ENCODE measurements at places on chromosomes 4 and X.
A peak's percentile ranks its signal among the peaks of the same experiment; 100 is the strongest.

DNA sequence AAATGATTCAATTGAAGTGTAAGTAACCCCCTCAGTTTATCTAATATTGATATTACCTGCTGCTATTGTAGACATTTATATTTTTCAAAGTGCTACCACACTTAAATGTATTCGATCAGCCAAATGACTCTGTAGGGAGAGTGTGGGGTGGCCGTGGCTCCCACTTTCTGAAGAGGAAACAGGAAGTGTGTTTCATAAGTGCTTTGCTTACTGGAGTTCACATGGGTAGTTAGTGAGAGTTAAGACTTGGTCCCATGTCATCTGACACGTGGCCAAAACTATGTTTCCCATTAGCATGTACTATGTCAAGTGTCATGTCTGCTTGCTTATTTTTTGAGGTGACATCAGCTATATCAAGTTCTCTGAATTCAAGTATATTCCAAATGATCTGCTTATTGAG lies 308.1 kb upstream of the GATB start:
- DNase-seq, result no peak

DNA sequence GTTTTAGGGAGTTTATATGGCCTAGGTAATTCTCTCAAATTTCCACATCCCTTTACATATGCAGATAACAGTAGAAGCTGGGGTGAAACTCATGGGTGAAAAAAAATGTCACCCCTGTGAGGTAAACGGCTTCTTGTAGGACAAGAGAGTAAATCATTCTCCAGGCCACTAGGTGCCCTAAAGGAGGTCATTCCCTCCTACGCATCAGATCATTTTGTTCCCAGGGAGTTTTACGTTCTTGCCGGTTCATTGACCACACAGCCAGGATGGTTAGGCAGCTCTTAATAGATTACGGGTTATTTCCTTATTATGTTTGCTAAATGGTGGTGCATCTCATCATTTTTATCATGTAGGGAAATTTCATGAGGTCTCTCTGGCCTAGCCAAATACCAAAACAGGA lies 225.8 kb upstream of the NOCT start:
- no peak for DNase-seq

DNA sequence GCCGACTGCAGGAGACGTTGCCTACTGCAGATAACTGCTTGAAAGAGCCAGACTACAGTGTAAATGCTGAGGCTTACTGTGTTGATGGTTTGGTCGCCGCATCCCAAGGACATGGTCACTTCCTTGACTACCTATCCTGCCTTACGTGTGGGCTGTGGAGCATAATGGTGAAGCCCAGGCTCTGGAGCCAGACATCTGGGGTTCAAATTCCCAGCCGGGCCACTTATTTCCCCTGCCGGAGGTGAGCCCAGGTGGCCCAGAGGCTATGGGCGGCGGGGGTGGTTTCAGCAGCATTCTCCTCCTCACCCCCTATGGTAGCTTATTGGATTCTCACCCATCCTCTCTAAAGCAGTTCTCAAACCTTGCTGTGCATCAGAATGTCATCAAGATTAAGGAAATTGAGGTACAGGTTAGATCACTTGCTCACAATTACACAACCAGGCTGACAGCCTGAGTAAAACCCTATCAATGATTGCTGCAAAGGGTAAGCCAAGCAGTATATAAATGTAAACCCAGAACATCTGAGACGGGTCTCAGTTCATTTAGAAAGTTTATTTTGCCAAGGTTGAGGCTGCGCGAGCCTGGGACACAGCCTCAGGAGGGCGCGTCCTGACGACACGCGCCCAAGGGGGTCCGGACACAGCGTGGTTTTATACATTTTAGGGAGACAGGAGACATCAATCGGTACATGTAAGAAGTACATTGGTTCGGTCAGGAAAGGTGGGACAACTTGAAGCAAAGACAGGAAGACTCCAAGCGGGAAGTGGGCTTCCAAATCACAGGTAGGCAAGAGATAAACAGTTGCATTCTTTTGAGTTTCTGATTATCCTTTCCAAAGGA lies 48.5 kb downstream of the EVC start:
- no peak for DNase-seq

- peak; percentile 80 for DNase-seq
Observed at GRCh38 chrX:39975101-39975925, 122.4 kb downstream of the BCOR start.

GRCh38 chrX:41339148-41339547 lies 5.2 kb downstream of the DDX3X start:
- no peak for DNase-seq

GRCh38 chr4:127224556-127224955 lies 408.2 kb upstream of the INTU start:
- DNase-seq, result no peak

DNA sequence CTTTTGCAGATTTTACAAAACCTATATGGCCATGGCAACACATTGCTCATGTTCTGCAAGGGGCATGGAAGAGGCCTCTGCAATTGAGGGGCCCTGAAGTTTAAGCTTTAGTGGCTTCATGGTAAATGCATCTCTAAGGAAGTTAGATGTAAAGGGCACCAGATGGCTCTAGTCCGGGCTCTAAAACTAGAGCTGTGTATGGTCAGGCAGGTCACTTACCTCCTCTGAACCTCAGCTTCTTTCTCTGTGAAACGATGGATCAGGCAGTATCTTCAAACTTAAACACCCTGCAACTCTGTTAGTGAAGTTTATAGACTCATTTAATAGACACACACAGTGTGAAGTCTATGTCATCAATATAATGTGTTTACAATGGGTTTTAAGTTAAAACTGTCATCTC lies 10.0 kb downstream of the MAGEB17 start:
- no peak for DNase-seq

- DNase-seq, result no peak
Observed at GRCh38 chrX:77440330-77440729, 6.9 kb upstream of the FGF16 start.

DNA sequence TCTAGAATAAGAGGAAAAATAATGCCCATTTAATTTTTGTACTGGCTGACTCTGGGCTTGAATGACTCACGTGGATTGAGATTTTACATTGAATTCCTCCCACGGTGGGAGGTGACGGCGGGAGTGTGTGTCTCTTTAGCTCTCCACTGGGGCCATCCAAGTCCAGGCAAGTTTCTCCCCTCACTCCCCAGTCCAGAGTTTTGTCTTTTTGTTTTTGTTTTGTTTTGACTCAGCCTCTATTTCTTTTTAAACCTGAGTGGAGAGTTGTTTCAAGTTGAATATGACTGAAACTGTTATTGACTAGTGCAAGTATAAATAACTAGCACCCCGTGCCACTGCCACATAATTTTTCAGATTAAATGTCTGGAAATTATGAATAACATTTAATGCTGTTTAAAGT lies 13.6 kb downstream of the CHST7 start:
- DNase-seq, result no peak

DNA sequence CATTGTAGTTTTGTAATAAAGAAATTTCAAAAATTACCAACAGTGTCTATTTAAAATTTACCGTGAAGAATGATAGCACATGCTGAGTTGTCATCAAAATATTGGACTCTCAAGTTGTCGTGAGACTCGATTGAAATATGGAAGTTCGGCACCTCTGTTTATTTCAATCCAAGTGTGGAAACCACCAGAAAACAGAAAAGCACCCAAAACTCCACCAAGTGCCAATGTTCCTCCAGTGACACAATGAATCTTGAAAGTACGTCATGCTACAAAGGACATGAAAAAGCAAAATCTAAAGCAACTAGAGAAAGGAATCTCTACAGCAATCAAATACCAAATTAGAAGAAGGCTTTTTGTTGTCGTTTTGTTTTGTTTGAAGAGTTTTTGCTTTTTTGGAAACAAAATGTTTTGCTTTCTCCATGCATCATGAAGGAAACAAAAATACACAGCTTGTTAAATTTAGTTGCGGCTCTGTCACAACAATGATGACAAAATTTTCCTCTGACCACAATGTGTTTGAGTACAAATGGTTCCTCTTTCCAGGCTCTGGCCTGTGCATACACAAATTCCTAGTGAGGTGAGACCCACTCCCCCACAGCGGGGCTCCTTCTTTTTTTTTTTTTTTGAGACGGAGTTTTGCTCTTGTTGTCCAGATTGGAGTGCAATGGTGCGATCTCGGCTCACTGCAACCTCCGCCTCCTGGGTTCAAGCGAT lies 9.6 kb upstream of the IL13RA1 start:
- DNase-seq, result no peak

- no peak for DNase-seq
Observed at GRCh38 chrX:71615056-71615455, 3.3 kb downstream of the CXCR3 start.

GRCh38 chrX:41482154-41482850 lies 35.2 kb downstream of the NYX start:
- DNase-seq, result peak; percentile 81

GRCh38 chrX:145532176-145532780 lies 285.0 kb downstream of the SPANXN1 start:
- no peak for DNase-seq

DNA sequence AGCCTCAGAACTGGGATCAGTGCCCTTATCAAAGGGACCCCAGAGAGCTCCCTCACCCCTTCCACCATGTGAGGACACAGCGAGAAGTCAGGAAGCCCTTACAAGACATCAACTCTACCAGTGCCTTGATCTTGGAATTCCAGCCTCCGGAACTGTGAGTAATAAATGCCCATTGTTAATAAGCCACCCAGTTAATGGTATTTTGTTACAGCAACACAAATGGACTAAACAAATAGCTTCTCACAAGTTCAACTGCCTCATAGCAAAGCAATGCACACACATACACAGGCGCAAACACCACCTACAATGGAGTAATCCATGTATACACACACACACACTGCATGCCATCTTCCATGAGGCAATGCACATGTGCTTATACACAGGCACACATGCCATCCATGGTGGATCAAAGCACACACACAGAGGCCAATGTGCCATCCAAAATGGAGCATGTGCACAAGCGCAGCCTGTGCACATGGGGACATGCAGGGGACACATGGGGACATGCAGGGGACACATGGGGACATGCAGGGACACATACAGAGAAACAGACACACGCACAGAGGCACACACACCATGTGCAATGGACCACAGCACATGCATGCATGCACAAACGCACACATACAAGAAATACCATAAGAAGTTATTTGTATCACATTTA lies 137.6 kb upstream of the TBL1X start:
- DNase-seq, result no peak

DNA sequence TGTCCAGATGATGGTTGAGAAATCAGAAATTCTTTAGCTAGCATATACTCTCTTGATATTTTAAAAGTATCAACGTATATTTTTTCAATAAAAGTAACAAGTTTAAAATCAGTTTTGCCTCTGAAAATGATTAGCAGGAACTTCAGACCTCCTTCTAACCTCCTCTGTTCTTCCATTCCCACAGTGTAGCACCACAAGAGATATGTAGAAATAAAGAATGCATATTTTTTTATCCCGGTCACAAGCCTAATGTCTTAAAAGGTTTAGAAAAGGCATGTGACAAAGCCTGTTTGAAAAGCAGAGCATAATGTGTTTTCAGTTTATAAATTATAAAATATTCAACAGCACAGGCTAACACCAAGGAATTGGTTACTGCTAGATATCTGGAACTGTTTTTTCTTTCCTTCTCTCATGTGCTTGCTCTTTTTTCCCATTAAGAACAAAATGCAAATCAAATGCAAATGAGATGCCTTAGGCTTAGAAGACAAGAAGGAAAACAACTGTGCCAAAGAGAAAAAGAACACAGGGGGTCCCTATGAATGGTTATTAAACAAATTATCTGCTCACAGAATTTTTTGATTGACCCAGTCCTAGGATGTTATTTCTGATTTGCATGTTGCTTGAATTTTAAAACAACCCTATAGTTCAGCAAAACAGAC lies 351.7 kb upstream of the FAM241A start:
- no peak for DNase-seq

DNA sequence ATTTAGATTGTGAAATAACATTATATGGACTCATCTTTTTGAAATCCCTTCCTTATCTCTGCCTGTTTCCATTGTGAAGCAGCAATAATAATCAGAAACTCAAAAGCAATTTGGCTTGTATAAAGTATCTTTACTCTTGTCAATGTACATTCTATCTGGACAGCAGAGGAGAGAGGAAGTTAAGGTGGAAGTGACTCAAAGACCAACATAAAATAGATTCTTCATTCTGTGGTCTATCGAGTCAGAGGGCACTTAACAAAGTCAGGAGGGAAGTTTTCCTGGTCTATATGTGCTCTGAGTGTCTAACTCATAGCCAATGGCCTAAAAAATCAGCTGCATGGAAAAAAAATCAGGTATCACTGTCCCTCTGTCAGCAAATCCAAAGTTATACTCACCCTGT lies 155.5 kb downstream of the EMCN start:
- no peak for DNase-seq

- DNase-seq, result peak; percentile 25
Observed at GRCh38 chr4:73704314-73705055, 35.9 kb upstream of the CXCL8 start.

DNA sequence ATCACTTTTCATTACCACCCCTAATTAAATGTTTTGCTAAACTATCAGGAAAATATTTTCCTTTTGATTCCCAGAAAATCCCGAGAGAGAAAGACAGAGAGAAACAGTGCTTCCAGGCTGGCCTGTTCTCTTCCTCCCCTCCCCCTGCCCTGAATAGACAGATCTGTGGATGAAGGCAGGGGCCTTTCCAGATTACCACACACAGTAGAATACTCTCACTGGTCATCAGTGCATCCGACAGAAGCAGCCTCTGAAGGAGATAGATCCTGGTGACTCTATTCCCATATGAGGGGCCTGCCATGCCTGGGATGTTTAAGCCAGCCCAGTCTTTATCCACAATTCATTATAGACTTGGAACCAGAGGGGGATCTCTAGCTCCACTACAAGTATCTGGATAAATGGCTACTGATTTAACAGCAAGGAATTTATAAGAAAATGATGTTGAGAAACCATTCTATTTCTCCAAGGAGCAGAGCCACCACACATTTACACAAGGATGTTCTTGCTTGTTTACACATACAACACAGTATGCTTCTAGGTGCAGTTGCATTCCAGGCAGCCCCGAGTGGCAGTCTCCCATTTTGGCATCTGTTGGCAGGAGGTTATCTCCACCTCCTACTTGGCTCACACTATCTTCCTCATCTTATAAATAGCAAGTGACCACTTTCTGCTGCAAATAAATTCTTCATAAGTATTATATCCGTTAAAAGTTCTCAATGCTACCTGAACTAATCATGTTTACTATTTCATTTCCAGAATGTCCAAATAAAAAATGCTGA lies 115.8 kb downstream of the HS6ST2 start:
- DNase-seq, result no peak

DNA sequence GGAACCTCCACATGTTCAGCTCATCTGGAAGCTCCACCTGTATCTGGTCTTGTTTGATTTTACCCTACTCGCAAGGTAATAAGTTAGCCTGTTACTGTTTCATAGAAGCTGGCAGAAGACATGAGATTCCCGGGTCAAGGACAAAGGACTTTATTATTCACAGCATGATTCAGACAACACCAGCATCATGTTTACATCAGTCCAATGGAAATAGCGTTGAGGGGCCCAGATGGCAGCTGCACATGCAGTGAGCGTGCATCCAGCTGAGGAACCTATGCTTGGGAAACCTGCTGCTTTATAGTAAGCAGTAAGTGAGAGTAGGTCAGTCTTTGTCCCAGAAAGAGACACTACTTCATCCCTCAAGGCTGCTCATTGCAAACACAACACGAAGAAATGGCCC lies 19.8 kb downstream of the TSPAN5 start:
- no peak for DNase-seq

Data from small intestine (tissue), 16 donors.